ENCODE measurements at places on chromosomes 12 and 14. TPM values are rescaled to one million over a fixed set of nuclear protein-coding genes. Genes with fewer than 3 reads are reported as not detected.

- no peak for ATAC-seq
Measured at GRCh38 chr14:85459361-85460000, 70.5 kb upstream of the FLRT2 start.

DNA sequence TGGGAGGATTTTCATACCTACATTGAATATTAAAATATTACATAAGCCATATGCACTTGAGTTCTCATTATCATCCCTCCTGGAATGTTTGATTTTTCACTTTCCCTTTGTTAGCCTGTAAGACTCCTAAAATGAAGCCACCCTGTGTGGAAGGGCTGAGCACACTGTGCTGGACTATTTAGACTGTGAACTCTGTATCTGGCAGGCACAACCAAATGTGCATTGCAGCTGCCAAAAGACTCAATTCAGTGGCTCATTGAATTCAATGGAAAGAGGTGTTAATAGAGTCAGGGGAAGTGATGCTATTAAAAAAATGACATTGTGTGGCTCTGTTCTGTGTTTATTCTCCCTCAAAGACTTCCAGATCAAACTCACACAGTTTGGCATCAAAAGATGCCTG is 111.1 kb downstream of the SMOC1 start:
- ATAC-seq: no peak

DNA sequence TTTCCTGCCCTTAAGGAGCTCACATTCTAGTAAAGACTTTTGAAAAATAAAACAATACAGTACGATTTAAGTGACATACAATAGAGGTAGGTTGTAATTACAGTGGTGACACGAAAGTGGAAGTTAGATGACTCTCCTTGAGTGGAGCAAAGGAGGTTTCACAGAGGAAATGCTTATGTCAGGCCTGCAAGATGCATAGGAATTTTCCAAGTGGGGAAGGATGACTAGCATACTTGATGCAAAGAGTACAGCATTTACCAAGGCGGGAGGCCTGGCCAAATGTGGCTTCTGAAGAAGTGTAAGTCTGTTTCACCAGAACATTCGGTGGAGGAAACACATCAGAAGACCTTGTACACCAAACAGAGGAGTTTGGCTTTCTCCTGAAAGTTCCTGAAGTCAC is 55.2 kb downstream of the ERO1A start:
- ATAC-seq: no peak

- no peak for ATAC-seq
Measured at GRCh38 chr12:131987552-131987951, 37.8 kb downstream of the EP400 start.

NAV3 gene
- total RNA-seq: 46.7 TPM

DNA sequence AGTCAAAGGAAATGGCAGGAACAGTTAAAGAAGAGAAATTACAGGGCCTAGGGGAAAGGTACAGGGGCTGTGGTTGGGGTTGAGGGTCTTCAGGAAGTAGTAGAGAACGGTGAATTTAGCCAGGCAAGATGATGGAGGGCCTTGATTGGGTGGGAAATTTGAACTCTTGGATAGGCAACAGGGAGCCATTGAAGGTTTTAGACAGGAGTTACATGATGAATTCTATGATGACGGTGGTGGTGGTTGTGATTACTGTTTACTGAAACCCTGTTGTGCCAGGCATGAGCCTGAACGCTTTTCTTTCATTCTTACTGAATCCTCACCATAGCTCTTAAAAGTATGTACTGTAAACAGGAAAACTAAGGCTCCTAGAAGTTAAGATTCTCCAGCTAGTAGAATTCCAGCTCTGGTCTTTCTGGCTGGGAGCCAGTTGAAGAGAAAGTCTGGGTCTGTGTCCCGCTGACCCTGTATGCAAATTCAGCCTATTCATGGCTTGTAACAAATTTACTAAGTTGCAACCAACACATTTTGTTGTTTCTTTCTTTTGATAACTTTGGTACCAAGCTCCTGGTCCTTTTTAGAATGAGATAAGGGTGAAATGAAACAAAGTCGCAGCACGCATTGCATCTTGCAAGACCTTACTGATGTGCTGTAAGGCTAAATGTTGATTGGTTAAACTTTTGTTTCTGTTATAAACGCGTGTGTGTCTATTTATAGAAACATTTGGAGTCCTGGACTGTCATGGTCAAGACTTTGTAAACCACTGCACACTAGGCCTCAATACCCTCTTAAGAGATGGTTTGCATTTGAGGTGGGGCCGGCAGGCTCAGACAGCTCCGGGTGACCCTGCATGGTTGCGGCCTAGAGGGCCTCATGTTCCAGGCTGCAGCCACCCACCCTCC is 6.0 kb downstream of the ORAI1 start:
- no peak for ATAC-seq

- ATAC-seq: no peak
Measured at GRCh38 chr12:118682656-118683055, 298.7 kb upstream of the SRRM4 start.

Data from motor neuron (in vitro differentiated cells).